ENCODE measurements at places on chromosomes 12 and 14.

GRCh38 chr12:20493934-20494333 is 125.6 kb downstream of the PDE3A start:
- DNase-seq, result no peak

DNA sequence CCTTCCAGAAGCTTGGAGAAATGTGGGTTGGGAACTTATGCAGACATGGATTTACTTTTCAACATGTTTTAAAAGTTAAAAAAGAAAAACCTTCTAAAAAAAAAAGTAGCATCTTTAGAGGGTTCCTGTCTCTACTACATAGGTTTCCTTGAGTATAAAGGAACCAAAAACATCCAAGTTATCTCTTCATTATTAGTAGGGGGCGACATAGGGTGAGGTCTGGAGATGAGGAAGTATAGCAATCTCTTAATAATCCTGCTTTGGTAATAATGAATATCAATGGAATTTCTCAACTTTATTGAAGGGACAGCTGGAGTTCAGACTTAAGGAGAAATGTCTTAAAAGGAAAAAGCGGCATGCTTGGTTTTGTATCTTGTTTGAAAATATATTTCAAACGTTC is 6.5 kb upstream of the PLXNC1 start:
- no peak for DNase-seq

- DNase-seq, result no peak
Measured at GRCh38 chr12:130829391-130830245, 9.4 kb downstream of the STX2 start.

DNA sequence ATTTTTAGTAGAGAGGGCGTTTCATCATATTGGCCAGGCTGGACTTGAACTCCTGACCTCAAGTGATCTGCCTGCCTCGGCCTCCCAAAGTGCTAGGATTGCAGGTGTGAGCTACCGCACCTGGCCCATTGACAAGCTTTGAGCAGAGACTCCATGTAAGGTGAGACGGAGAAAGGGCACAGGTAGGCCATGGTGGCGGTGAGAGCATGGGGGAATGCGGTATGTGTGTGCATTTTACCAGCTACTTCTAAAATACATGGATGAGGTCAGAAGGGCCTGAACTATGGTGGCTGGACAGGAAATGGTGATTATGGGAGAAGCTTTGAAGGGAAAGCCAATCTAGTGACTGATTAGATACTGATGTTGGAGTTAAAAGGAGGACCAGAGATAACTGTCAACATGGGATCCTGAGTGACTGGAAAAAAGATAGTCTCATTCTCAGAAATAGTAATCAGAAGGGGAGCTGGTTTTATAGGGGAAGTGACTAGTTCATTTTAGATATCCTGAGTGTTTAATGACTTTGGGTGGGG is 21.9 kb upstream of the PTPRB start:
- DNase-seq, result no peak

- no peak for DNase-seq
Measured at GRCh38 chr12:30420561-30420960, 275.1 kb downstream of the IPO8 start.

DNA sequence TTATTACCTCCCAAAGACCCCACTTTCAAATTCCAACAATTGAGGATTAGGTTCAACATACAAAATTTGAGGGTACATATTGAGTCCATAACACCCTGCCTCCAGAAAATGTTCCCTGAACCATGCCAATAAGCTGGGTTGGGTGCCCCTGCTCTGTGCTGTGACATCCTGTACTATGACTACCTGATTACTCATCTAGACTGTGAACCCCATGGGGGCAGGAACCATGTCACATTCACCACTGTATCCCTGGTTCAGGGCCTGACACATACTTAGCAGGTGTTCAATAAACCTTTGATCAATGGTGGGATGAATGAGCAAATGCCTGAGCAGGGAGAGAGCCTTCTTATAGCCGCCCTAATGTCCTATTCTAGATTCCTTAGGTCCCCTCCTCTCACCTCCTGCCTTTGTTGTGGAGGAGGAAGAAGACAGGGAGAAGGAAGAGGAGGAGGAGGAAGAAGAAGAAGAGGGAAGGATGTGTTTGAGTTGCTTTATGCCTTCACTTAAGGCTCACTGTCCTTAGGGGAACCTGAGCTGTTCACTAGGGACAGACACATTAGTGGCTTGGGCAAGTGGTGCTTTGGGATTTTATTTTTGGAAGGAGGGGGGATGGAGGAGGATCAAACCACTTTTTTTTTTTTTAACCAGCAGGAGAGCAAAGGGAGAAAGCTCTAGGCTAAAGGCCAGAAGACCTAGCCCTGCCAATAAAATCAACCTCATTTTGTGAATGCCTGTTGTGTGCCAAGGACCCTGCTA is 21.3 kb downstream of the GPR68 start:
- no peak for DNase-seq

GRCh38 chr12:67354966-67355365 is 85.8 kb downstream of the CAND1 start:
- no peak for DNase-seq

GRCh38 chr12:92089559-92089958 is 56.1 kb downstream of the BTG1 start:
- no peak for DNase-seq

GRCh38 chr12:4791497-4791896 is 71.3 kb downstream of the GALNT8 start:
- DNase-seq, result no peak
